ENCODE measurements at places on chromosomes 5 and 9.

DNA sequence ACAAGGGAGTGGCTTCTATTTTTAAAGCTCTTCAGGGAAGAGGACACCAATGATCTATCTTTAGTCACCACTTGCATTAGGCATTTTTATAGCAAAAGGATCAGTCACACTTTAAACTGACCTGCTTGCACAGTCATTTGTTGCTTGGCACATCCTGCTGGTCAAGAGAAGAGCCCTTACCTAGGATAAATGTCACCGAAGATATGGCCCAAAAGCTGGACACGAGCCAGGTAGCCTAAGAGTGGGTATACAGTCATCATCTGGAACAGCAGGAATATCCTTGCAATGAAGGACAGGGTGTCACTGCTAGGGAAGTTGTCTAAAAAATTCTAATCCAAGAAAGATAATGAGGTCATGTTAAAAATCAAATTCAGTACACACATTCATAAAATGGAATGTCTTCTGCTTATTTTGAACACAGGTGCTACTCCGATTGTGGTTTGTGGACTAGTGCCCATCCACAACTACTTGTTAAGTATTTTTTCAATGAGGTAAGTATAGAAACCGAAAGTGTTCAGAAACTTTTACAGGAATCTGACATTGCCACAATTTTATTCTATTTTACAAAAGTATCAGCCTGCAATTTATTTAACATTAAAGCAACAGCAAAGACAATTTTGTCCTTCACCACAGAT is 78.4 kb downstream of the SLC38A9 start:
- no peak for DNase-seq

- no peak for DNase-seq
Measured at GRCh38 chr5:170075696-170076095, 30.0 kb upstream of the FOXI1 start.

GRCh38 chr5:98540056-98540455 is 233.4 kb upstream of the RGMB start:
- DNase-seq, result no peak

DNA sequence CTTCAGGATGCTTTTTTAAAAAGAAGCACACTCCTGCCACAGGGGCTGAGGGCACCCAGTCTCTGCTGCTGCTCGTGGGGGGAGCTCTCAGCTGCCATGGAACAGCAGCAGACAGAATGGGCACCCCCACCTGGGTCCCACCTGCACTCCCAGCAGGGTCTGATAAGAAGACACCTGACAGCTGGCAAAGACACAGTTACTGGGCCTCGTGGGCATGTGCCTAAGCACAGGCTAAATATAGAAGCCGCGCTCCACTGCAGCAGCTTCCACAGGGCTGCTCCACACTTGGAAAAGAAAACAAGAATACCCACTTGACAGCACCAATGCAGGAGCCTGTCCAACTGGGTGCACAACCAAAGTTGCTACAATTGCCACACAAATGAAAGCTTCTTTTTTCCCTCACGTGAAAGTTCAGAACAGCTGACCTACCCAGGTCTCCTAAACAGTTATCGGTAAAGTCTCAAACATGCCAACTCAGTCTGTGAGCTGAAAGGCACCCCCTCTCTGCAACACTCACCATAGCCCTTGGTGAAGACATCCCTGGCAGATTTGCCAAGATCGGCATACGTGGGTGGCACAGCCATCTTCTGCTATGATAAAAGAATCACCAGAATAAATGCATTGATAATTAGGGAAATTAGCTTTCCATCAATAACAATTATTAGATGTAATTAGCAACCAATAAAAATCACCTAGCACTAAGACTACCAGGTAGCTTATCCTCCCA is 12.2 kb downstream of the VDAC1 start:
- no peak for DNase-seq

DNA sequence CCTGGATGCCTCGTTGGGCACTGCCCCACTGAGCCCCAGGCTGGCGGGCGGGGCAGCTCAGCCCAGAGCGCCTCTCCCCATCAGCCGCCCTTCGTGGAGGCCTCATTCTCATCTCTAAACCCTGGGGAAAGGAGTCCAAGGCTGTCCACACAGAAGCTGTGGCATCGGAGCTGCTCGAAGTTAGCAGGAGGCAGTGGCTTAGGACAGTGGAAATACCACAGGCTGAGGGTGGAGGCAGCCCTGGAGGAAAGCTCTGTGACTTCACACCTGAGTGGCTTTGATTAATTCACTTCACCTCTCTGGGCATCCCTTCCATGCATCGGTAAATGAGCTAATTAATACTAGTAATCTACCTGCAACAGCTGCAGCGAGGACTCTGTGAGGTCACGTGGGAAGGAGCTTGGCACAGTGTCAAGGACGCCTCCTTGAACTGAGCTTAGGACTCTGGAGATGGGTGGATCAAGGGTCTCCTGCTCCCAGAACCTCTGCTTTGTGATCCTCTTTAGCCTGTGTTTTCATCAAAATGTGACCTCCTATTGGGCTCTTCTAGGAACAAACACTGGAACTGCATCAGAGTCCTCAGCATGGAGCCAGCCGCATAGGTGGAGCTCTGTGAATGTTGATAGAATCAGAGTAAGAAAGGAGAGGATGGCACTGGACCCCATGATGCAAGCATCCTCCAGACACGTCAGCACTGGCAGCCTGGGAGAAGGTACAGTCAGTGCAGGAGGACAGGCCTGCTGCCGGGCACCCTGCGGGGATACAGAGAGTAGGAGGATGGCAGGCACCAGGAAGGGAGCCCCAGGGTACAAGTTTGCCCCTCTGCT is 842 bp upstream of the ANGPTL2 start:
- no peak for DNase-seq

All from pulmonary artery endothelial cell (primary cell).